ENCODE measurements at places on chromosomes 5 and 9.

DNA sequence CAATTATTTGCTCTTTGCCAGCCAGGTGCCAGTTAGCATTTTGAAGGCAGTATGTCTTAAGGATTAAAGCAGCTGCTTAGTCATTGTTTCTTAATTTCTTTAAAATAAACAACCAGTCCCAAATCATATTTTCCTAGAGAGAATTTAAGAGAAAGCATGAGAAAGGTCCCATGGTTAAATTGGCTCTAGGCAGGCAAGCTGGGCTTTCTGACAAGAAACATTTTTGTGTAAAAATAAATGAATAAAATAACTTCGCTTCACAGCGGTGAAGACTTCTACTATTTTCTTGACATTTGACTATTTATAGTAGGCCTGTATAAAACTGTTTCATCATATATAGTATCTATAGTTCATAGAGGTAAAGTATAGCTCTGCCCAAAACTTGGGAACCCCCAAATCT, 617.7 kb upstream of the C9orf72 start:
- no peak for DNase-seq

GRCh38 chr5:159826351-159827214, 89.7 kb upstream of the ADRA1B start:
- DNase-seq = peak; percentile 86

GRCh38 chr9:120403543-120403856, 176.5 kb downstream of the CDK5RAP2 start:
- DNase-seq = no peak

DNA sequence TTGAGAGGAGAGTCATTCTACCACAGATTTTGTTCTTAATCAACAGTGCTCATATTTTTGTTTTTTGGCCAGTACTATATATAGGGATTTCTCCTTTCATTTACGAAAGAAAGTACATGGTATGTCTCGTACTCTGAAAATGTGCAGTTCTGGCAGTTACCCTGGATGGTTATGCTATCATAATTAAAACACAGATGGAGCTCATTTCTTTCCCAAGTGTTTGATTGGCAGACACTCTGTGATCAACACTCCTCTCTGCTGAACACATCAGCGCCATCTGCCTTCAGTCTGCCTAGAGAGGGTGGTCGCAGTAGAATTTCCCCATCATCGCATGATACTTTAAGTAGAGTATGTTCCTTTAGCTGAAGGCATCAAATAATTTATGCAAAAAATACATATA, 64.5 kb downstream of the PAM start:
- no peak for DNase-seq

DNA sequence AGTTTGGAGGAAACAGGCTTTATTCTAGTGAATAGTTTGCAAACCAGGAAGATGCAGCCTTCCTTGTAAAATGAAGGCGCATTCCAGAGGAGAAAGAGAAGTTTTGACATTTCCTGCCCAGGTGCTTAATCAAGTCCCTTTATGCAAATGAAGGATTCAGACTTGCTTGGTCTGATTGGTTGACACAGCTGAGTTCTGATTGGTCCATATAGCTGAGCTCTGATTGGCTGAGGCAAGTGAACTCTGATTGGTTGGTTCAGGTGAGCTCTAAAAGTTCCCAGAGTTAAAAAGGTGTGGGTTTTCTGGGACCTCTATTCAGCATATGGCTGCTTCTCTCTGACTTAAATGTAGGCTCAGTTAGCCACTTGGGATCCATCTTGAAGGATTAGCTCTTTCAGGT, 151.0 kb downstream of the CACNA1B start:
- no peak for DNase-seq

GRCh38 chr9:136964171-136964689, 12.2 kb downstream of the LCN12 start:
- DNase-seq = no peak

GRCh38 chr5:52334367-52334766, 453.3 kb upstream of the ITGA1 start:
- DNase-seq = no peak

DNA sequence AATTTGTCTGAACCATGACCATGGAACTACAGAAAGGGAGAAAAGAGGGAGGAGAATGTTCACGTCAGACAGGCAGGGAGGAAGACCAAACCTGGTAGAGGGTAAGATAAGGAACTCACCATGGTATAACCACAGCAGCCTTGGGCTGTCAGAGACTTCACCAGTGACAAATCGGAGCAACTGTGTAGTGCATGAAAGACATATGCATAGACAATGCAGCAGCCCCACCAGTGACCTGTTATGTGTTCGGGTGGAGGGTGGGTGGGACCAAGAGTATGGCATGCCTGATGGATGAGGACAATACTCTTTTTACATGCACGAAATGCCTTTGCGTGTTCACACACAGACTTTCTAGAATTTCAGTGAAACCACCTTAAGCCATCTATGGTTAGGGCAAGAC, 221.8 kb upstream of the RASEF start:
- no peak for DNase-seq

- DNase-seq = no peak
Measured at GRCh38 chr5:154836225-154836624, 14.2 kb downstream of the FAXDC2 start.

GRCh38 chr5:173928871-173929574, 40.9 kb downstream of the CPEB4 start:
- no peak for DNase-seq

- no peak for DNase-seq
Measured at GRCh38 chr5:10673407-10673806, 87.6 kb downstream of the DAP start.

GRCh38 chr9:77649109-77649812, 1.1 kb upstream of the GNA14 start:
- DNase-seq = peak; percentile 56

- no peak for DNase-seq
Measured at GRCh38 chr5:148950892-148951291, 112.0 kb downstream of the SH3TC2 start.

DNA sequence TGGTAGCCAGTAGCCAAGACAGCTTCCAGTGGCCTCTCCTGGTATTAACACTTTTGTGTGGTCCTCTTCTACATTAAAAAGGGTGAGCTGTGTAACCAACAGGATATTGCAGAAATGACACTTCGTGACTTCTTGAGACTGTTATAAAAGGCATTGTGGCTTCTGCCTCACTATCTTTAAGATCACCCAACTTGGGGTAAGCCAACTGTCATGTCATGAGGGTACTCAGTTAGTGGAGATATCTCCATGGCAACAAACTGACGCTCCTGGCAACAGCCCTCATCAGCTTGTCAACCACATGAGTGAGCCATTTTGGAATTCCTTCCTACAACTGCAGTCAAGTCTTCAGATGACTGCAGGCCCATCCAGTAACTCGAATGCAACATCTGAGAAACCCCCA, 121.7 kb downstream of the DEPDC1B start:
- no peak for DNase-seq

DNA sequence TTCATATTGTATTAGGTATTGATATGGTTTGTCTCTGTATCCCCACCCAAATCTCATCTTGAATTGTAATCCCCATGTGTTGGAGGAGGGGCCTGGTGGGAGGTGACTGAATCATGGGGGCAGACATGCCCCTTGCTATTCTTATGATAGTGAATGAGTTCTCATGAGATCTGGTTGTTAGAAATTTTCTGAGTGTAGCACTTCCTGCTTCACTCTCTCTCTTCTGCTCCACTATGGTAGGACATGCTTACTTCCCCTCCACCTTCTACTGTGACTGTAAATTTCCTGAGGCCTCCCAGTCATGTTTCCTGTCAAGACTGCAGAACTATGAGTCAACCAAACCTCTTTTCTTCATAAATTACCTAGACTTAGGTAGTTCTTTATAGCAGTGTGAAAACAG, 187.4 kb upstream of the SLC24A2 start:
- DNase-seq = peak; percentile 18

GRCh38 chr5:53211799-53212198, 102.2 kb upstream of the MOCS2 start:
- peak; percentile 70 for DNase-seq

DNA sequence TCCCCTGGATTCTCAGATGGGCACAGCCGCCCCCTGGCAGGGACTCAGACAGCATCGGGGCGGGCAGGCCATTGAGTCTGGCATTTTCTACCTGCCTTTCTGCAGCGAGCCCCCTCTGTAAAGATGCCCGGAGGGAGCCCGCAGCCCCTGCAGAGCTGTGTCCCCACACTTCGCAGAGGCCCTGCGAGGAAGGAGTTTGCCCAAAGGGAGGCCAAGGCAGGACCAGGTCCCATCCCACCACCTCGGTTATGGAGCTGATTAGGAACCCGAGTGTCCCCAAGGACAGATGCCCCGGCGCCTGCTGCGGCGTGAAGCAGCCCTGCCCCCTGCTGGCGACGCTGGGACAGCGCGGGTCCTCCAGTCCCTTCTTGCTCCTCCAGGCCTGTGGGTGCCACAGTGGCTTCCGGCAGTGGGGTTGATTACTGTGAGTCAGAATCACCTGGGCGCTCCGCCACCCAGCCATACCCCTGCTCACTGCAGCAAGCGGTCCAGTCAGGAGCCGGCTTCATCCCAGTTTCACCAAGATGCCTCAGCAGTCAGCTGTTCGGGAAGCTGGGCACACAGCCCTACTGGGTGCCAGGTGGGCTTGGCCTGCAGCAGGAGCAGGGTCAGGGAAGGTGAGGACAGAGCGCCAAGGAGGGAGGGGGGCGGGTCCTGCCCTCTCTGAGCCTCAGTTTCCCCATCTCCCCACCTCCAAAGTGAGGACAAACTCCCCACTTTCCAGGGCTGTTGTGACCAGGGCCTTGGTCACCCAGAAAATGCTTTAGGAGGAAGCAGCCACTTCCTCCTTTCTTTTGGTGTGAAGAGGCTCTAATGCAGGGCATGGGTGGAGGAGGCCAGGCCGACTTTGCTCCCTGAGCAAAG, 117.2 kb downstream of the RXRA start:
- peak; percentile 85 for DNase-seq

DNA sequence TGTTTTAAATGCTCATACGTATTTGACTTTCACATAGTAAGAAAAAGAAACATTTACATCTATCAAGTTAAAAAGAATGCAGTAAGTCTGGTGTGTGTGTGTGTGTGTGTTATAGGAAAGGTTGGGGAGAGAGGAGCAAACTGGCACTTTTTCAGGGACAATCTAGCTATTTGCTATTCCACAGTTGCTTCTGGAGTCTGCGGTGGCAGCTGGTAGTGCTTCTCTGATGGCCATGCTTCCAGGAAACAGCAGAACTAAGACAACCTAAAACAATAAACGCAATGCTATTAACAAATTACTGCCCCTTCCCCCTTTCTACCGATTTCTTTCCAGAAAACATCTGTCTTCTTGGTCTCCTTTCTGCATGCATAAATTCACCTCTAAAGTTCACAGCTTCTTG, 70.0 kb upstream of the CDH10 start:
- DNase-seq = no peak

DNA sequence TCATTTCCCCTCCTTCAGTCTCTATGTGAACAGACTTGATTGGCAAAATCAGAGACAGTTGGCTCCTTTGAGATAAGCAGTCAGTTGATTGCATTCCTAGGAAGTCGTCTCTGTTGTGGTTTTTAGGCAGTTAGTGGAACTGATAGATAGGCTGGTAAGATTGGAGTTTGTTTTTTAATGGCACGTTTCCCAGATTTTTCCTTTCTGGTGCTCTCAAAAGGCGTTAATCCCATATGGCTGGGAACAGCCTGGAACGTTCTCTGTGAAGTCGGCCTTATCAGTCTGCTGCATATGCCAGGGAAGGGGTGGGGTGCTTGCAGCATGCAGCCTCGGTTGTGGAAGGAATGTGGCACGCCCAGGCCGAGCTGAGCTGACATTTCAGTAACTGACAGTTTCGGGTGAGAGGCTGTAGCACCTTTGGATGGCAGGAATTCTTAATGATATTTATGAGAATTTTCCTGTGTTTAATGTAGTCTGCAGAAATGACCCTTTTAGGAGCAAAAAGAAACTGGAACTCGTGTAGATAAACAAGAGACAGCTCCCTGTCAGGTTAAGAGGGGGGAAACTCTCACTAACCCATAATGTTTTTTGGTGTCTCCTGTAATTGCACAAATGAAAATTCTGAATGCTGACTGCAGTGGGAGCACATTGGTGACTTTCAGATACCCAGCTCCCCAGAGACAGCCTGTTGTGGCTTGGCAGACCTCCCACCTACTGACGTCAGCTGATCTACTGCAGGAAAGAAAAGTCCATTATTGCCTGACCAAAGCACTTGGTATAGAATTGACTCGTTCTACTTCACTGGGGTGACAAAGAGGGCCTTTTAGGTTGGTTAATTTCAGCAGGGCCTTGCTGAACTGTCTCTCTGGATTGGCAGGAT, 6.3 kb downstream of the SPTAN1 start:
- peak; percentile 94 for DNase-seq

DNA sequence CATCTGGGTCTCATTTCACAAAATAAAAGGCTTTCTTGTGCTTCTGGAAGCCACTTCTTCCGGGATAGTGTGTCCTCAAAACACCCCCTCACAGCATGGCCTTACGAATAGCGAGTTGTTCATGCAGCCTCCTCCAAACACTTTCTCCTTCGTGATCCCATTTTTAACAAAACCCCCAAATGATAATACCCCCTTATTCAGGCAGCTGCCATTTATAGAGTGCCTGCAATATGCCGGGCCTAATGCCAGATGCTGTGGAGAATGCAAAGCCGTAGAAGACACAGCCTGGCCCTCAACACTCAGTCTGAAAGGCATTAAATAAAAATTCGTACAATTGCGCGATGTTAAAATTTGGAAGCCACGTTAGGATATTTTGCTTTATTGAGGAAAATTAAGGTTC, 66.4 kb upstream of the SLC44A1 start:
- DNase-seq = no peak

- no peak for DNase-seq
Measured at GRCh38 chr9:89497257-89497963, 503 bp downstream of the SEMA4D start.

DNA sequence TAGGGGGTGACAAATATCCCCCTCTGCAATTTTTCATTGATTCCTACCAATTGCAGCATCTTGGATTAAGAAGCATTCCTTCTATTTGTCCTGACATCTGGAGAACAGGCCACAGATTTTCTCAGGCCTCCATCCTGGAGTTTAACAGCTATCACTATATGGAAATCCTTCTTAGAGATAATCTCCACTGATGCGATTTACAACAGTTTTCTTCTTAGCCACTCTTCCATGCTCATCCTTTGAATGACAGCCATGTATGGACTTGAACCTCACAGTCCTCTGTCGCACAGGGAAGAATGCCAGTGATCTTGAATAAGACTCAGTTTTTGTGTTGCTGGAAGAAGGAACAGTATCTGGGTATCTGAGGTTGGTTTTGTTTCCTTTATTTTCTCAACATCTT, 73.2 kb downstream of the PGM5 start:
- DNase-seq = no peak

GRCh38 chr9:92059661-92060060, 55.6 kb downstream of the SPTLC1 start:
- DNase-seq = no peak

DNA sequence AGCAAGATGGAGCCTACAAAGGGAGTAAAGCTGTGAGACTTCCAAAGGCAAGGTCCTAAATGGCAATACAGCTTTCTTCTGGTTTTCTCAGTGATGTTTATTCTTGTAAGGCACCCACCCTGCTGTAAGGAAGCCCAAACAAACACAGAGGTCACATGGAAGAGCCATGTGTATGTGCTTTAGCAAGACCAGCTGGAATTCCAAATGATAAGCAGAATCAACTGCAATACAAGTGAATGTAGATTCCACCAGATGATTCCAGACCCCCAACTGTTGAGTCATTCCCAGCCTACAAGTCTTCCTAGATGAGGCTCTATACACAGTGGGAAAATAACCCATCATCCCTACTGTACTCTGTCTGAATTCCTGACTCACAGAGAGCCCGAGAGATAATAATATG, 122.8 kb downstream of the DEPDC1B start:
- DNase-seq = peak; percentile 6
